ENCODE measurements at places on chromosomes 1 and 21.

DNA sequence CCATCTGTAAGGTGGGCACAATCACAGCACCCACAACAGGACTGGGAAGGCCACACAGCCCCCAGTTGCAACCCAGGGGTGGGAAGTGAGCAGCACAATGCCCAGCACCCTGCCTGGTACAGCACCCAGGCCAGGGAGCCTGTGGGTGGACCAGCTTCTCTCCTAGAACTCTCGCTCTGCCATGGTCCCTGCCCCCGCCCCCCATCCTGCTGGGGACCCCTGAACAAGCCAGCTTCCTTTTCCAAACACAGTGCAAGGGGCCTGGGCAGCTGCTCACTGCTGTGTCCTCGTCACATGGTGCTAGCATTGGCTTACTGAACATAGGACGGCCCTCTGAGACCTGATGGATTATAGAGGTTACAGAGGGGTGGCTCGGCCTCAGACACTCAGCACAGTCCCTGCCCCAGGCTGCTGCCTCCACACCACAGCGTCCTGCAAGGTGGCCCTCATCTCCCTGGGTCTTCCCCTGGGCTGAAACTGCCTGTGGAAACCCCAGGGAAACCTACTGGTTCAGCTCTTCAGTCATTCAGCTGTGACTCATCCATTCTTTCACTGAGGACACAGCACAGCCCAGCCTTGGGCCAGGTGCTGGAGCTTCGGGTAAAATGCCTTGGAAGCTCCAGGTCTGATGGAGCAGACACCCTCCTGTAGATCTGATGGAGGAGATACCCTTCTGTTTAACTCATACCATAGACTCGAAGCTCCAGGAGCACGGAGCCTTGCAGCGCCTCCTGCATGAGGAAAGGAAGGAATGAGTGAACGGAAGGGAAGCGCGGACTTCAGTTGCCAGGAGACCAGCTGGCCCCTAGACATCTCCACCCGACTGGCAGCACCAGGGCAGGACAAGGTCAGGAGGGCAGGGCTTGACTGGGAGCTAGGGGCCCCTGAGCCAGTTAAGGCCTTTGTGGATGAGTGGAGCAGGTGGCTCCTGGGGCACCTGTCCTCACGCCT lies 8.1 kb upstream of the PRDM16 start:
- DNase-seq = no peak

GRCh38 chr1:19294638-19295037 lies 6.1 kb upstream of the AKR7A3 start:
- DNase-seq = no peak

DNA sequence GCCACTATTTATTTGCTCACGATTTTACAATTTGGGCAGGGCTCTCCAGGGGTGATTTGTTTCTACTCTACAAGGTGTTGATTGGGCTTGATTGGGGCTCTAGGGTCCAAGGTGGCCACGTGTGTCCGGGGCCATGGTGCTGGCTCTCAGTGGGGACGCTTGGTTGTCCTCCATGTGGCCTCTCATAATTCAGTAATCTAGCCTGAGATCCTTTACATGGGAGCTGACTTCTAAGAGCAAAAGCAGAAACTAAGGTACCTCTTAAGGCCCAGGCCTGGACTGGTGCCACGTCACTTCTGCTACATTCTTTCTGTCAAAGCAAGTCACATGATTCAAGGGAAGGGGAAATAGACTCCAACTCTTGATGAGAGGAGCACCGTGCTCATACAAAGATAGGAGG lies 8.1 kb upstream of the PSRC1 start:
- no peak for DNase-seq

DNA sequence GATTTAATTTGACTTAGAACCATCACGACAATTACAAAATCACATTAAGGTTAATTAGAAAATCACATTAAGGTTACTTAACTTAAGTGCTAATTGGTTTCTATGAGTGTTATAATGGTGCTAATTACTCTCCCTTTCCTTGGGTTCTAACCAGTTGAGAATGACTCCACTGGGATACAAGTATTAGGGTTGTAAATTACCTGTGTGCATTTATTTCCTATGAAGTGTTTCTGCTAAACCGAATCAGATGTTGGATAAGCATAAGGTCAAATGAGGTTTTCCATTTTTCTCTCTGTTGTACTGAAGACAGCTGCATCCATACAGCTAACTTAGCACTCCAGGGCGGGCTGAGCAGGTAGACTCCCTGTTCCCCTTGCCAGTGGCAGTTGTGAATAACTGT lies 610.3 kb upstream of the TMPRSS15 start:
- no peak for DNase-seq

GRCh38 chr1:83883979-83884378 lies 115.0 kb downstream of the TTLL7 start:
- no peak for DNase-seq

GRCh38 chr1:87051965-87052364 lies 137.5 kb downstream of the HS2ST1 start:
- DNase-seq = no peak

DNA sequence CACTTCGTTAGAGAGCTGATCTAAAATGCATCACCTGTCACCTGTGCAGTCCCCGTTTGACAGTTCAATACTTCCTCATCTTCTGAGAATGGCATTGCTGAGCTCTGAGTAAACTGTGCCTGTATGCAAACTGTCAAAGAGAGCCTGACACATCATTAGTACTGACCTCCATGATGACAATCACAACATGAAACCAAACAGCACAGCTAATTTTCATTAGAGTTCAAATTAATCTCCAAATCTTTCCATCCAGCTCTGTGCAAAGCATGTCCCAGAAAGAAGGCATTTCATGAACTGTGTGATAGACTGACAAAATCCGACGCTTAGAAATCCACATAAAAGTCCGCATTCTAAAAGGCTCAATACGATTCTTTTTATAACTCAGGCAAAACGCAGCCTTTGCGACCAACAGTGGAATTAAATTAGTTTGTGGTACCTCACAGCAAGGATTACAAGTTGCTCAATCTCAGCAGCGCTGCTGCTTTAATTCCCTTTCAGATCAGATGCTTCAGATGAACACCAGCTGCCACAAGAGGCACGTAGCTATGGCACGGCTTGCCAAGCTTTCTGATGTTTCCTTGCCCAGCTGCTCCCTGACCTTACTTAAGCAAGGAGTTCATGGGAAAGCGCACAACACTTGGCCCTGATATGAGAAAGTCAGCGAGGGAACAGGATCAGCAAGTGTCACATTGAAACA lies 765.5 kb upstream of the PRMT6 start:
- DNase-seq = no peak

Measured in thymus (tissue), 14 donors.